ENCODE measurements at places on chromosomes 2 and 18.
A peak's percentile ranks its signal among the peaks of the same experiment; 100 is the strongest.

GRCh38 chr2:176991411-176991810 lies 221.2 kb upstream of the HNRNPA3 start:
- no peak for DNase-seq

DNA sequence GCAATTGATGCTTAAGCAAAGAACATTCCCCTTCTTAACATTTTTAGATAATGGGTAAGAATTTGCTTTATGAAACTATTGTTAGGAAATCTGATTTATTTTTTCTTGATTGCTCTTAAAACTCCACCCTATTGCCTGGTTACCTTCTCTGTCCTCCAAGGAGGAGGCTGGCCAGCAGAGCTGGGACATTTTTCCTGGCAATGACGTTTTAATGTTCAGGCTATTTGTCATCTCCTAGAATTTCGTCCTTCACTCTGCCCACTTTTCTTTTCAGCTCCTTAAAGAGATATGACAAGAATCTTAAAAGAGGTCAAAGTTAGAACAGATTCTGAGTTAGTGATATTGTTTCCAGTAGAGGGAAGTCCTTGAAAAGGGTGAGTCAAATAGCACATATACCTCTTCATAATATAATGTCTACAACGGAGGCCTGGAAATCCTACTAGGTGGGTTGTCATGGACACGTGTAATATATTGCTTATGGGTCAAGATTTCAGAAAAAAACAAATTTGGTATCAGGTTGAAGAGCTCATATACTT lies 141.0 kb downstream of the CMPK2 start:
- DNase-seq, result no peak

DNA sequence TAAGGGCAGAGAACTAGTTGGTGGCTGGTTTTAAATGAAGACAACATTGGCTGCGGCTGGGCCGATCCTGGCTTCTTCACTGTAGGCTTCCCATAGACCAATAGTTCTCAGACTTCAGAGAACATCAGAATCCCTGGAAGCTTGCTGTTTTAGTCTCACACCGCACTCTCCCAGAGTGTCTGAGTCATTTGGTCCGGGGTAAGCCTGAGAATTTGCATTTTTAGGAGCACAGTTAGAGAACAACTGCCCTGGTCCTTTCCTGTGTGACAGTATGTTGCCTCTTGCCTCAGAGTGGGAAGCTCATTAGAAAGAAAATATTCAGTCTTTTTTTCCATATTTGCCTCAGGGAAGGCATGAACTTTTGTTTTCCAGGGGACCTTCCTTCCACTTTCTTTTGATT lies 137.1 kb upstream of the GAREM1 start:
- no peak for DNase-seq

DNA sequence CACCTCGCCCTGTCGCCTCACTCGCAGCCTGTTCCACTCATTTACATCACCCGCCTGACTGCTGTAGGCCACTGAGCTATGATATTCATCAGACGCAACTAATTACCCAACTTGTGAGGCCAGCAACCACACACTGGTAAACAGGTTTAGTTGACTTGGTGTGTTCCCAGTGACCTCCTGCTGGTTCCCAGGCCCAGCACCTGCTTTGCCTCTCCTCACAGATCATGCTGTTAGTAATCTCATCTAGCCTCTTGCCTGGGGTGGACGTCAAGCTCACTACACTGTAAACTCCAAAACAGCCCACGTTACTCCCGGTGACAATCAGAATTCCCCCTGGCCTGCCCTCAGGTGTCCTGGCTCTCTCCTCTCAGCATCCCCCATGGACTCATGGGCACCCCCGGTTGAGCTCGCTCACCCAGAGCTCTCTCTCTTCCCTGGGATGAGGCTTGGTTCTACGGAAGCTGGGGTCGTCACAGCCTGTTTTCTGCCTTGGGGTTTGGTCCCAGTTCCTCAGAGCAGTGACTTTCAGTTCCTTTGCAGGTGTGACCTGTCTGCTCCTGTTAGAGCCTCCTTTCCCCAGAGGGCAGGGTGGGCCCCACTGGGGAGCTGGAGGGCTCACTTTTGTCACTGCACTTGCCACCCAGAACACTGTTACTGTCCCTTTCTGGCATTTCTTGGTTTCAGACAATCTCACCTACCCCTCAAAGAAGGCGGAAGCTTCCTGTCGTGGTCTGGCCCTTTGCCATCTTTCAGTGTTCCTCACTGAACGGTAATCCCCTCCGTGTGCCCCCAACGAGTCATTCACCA lies 40.3 kb downstream of the INPP5D start:
- no peak for DNase-seq

DNA sequence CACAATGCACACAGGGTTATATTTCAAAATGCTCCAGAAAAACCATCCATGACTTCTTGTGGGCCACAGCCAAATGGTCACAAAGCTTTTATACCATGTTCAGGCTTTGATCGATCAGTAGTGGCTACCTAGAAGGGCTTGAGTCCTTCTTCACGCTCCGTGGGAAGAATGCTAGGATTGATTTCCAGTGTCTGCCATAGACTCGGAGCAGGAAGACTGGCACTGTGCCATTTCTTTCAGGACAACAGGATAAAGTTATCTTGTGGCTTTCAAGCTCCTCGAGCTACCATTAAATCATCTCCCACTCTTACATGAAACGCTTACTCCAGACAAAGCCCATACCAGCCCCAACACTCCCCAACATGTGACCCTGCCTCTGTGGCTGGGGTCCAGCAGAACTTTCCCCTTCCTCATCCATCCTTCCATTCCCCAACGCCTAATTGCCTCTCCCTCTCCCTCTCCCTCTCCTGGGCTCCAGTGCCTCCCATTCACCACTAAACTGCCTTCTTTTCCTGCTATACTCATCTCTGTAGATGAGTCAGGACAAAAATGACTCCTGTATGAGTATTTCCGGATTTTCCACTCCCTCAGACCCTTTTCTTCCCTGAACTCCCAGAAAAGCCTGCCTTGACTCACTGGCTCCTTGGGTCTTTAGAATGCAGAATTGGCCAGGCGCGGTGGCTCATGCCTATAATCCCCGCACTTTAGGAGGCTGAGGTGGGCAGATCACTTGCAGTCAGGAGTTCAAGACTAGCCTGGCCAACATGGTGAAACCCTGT lies 40.9 kb downstream of the ADD2 start:
- peak; percentile 16 for DNase-seq

DNA sequence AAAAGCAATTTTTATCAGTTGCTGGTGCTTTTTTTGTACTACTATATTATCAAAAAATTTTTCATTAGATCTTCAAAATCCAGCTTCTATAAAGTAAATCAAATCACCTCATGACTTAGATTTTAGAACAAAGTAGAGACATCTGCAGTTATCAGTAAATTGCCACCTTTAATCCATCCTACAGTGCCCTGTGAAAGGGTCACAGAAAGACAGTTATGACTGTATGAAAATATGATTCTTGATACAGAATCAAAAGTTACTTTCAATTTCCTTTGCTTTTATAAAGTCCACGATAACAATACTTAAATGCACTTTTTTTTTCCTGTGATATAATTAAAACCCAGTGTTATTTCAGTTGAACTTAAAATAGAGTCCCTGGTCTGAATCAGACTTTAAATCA lies 61.4 kb downstream of the PRPF40A start:
- no peak for DNase-seq

- DNase-seq, result no peak
These were observed 1.4 kb upstream of the ZNF396 start for GRCh38 chr18:35378574-35378896.

DNA sequence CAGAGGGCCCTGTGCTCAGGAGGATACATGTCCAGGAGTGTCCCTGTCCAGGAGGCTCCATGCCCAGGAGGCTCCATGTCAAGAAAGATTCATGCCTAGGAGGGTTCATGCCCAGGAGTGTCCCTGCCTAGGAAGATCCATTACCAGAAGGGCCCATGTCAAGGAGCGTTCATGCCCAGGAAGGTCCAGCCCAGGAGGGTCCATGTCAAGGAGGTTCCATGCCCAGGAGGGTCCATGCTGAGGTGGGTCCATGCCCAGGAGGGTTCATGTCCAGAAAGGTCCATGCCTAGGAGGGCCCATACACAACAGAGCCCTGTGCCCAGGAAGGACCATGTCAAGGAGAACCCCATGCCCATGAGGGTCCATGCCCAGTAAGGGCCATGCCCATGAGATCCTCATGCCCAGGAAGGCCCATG lies 7.0 kb downstream of the GPR35 start:
- DNase-seq, result no peak

GRCh38 chr18:2168022-2168421 lies 403.3 kb downstream of the METTL4 start:
- DNase-seq, result no peak

GRCh38 chr2:180523621-180524340 lies 456.6 kb upstream of the UBE2E3 start:
- no peak for DNase-seq

DNA sequence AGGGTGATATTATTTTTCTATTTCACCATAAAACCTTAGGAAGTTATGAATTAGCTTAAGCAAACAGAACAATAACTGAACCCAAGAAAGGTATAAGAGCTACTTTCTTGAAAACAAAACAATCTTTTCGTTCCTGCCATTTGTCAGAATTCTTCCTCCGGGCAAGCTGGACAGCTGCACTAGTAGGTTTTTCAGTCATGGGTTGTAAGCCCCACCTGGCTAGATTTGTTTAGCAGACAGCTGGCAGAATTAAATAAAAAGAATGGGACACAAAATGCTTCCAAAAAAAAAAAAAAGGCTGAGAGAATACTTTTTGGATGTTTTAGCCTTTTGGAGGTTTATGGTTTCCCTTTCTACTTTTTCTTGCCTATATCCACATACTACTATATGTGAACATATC lies 694.1 kb downstream of the ARHGAP15 start:
- no peak for DNase-seq

DNA sequence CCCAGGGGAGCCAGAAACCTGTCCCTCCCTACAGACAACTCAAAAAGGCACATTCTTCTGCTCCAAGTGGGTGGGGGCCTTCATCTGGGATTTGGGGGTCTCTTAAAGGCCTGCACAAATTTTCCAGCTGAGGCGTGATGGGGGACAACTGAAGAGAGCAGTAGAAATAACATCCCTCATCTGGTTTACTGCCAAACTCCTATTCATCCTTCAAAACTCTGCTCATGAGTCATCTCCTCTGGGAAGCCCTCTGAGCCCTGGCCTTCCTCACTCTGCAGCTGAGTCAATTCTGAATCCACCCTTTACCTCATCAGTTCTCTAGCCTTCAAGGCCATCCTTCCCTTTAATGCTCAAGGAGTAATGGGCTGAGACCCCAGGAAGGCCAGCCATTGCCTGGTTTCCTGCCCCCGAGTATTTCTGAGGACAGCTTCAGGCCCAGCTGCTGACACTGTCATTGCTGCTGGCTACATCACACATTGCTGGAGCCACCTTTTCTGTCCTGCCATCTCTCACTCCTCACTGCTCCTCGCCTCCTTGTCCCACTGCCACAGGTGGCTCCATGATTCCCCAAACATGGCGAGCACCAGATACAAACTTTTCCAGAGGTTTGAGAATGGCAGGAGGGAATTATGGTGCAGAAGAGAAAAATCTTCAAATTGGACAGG lies 32.2 kb upstream of the GLI2 start:
- DNase-seq, result no peak

DNA sequence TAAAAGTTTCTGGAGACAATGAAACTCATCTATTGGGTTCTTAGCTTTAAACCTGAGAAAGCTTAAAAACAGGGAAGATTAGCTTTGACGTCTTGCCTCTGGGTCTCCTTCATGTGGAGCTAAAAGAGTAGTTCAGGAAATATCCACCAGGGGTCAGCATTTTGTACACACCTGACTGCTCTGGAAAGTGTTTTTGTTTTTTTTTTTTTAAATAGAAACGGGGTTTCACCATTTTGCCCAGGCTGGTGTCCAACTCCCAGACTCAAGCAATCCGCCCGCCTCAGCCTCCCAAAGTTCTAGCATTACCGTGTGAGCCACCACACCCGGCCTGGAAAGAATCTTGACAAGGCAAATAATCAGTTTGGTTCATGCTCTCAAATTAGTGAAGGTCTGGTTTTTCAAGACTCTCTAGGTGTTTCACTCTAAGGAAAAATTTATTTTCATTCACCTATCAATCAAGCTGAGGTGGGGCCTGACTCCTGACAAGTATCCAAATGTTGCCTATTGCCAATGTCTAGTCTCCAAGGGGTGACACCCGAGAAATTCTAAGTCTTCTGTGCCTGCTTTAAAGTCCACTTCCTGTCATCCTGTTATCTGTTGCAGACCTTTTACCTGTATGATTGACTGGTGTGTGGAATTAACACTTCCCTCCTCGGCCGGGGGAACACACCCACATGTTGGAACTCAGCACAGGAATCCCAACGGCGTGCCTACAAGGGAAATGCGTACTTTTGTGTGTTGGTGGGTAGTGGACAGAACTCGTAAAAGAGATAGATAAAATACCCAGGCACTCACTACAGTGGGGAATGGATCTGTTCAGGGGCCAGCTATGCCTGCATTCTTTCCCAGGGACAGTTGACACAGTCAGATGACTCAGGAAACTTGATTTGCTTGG lies 11.3 kb downstream of the IL1RN start:
- no peak for DNase-seq

DNA sequence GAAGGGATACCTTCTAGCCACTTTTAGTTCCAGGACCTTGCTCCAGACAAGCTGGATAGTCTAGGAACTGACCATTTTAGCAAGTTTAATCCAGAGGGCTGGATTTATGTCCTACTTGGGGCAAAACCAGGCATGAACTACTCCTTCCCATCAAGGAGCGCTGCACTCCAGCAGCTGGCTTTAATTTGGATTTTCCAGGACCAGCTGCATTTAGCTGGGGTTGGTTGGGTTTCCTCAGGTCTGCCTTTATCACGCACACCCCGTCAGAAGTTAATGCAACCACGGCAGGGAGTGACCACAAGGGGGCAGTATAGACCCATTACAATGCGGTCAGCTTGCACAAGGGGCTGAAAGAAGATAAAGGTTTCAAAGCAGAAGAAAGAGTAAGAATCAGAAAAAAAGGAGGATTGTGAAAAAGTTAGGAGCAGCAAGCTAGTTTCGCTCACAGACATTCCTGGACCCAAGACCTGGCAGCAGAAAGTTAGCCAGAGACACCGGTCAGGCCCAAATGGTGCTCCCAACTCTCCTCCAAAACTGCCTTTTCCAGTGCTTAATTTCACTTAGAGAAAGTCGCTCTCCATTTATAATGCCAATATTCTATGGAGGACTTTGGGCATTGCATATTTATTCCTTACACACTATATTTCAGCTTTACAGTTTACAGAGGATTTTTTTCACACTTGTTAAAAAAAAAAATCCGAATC lies 40.1 kb downstream of the SLC4A1AP start:
- no peak for DNase-seq

GRCh38 chr2:29213888-29214291 lies 98.7 kb downstream of the CLIP4 start:
- no peak for DNase-seq

- no peak for DNase-seq
These were observed 4.2 kb upstream of the SFXN5 start for GRCh38 chr2:73075477-73076373.

Measured in kidney epithelial cell (primary cell).